Frontal cortex (tissue), 4 donors: ENCODE measurements at places on chromosomes 1 and 21.
A peak's percentile ranks its signal among the peaks of the same experiment; 100 is the strongest.

GRCh38 chr1:61042466-61043009 lies 39.8 kb upstream of the NFIA start:
- DNase-seq, result no peak

GRCh38 chr1:108831225-108831624 lies 25.7 kb downstream of the AKNAD1 start:
- no peak for DNase-seq

DNA sequence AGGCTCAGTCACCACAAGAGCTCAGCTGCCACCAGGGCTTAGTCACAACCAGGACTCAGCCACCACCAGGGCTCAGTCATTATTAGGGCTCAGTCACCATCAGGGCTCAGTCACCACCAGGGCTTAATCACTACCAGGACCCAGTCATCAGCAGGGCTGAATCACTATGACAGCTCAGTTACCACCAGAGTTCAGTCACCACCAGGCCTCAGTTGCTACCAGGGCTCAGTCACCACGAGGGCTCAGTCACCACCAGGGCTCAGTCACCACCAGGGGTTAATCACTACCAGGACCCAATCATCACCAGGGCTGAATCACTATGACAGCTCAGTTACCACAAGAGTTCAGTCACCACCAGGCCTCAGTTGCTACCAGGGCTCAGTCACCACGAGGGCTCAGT lies 196.2 kb downstream of the NPHP4 start:
- DNase-seq, result no peak

DNA sequence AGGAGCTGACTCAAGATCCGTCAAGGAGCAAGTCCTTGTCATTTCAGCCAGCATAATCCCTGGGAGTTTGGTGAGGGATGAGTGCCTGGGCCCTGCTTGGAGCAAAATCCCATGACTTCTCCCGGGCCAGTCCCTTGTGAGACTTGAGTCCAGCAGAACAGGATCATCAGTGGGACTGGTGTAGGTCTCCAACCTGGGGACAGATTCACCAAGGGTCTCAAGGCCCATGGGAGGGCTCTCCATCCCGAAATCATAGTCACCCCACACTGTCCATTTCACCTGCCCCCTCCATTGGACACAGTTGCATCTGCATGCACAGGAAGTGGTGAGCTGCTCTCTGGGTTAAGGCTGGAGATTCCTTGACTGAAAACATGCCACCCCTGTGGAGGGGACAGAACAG lies 178.2 kb downstream of the FOXD2 start:
- no peak for DNase-seq

DNA sequence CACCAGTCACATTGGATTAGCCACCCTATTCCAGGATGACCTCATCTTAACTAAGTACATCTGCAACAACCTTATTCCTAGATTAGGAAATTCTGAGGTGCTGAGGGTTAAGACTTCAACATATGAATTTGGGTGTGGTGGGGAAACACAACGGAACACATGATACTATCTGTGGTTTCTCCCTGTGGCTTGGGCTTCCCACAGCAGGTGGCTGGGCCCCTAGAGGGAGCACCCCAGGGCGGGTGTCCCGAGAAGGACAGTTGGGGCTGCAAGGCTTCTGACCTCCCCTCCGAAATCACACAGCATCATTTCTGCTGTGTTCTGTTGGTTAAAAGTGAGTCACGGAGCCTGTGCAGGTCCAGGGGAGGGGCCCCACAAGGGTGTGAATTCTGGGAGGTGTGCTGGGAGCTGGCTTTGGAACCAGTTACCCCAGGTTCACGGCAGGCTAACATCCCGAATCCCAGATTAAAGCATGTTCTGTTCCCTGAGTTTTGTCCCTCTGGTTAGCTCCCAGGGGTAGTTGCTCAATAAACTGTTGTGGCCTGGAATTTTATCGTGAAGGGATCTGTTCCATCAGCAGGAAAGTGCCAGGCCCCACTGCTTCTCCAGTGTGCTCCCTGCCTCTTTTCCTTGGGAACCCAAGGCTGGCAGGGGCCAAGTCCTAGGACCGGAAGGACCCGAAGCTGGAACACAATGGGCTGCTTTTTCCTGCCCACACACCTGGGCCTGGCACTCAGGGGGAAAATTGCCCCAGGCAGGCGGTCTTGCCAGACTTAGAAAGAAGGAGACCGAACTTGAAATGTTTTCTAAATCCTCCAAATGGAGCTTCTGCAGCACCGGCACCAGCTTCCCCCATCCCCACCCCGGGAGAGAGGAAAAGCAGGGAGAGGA lies 154.0 kb upstream of the WNT4 start:
- DNase-seq, result no peak

- no peak for DNase-seq
Measured at GRCh38 chr1:245791410-245792312, 636.9 kb downstream of the KIF26B start.

- no peak for DNase-seq
Measured at GRCh38 chr1:1535201-1536018, 5.0 kb downstream of the TMEM240 start.

DNA sequence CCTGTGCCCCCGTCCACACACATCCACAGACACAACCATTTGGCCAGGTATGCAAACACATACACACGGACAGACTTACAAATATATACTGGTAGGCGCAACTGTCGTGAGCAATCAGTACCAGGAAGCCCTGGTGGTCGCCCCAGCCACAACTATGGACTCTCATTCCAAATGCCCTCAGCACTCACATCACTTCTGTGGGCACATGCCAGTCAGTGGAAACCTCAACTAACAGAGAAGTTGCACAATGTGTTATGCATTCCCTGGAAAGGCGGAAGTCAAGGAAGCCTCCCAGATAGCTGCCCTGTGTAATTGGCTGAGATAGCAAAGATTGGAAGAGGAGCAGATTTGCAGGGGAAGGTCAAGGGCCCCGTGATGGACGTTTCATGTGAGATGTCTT lies 1.4 kb upstream of the HEYL start:
- no peak for DNase-seq

DNA sequence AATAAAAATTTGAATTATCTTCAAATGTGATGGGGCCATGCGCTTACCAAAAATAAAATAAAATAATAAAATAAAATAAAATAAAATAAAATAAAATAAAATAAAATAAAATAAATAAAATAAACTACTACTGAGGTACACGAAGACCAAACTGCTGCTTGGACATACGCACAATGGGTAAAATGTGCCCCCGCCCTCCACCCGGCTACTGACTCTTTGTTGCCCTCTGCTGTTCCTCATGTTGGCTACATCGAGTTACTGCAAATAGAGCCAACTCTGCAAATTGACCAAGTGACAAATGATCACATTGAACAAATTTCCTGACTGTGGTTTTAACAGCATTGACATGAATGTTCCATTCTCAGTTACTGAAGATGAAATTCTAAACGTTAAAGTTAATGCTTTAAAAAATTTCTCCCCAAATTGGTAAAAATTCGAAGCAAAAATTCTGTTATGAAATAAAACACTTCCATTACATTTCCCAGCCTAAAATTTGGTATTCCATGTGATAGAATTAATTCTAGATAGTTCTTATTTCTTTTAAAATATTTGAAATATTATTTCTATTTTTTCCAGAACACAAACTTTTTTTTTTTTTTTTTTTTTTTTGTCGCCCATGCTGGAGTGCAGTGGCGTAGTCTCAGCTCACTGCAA lies 18.8 kb upstream of the MAP1LC3C start:
- peak; percentile 24 for DNase-seq

- DNase-seq, result no peak
Measured at GRCh38 chr1:38344716-38345115, 298.1 kb upstream of the POU3F1 start.

DNA sequence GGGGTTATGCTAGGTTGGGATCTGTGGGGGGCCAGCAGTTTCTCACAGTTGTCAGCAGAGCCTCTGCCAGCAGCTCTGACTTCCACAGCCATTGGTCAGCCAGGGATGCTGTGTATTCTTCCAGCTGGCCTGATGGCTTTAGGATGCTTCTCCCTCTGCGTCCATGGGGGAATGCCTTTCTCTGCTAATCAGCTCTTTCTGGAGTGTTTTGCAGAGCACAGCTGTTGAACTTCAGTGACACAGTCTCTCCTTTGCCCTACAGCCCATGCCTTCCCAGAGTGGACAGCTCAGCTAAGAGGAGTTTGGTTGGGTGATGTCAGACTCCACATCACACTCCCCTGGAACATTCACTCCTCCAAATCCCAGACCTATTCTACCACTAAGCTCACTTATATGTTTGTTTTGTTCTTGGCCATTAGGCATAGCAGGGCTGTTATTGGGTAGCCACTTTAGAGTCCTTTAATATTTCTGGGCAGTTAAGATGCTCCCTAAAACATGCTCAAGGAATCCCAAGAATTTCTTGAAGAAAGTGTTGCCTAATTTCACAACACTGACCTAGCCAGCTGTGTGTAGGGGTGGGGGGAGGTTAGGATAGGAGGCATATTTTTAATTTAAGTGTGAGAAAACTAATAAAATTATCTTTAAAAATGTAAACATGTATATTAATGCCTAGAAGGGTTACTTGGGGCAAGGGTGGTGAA lies 75.3 kb upstream of the KIAA0040 start:
- no peak for DNase-seq

DNA sequence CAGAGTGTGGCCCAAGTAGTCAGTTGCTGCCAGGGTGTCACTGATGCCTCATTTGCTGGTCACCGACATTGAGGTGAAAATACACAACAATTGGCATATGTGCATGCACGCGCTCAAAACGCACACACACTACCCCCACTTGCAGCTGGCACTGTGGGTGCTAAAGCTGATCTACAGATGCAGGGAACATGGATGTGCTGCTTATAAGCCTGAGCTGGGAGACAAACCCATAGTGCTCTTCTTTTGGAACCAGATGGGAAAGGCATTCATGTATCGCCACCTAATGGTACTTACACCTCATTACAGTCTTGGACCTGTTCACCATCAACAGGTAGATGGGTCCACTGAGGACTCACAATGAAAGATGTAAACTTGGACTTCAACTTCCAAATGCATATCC lies 70.3 kb upstream of the CAMK1G start:
- no peak for DNase-seq

DNA sequence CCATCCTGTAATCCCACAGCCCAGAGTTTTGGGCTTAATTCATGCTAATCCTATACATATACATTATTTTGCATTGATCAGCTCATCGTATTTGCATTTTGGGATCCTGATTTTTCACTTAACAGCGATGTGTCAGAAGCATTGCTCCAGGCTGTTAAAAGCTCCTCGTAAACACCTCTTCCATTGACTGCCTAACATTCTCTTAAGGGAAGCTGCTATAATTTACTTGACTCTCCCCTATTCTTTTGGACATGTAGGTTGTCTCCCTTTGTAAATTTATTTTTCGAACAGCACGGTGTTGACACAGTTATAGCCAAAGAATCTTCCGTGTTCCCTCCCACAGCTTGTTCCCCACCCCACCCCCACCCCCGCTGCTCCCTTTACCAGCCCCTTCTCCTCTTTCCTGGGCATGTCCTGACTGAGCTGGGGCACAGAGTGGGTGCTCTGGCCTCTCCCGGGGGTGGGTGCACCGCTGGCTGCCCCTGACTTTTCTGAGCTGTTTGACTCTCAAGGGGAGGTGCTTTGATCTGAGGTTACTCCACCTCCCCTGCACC lies 22.8 kb downstream of the LDLRAP1 start:
- no peak for DNase-seq

GRCh38 chr1:225408249-225408648 lies 19.6 kb downstream of the LBR start:
- no peak for DNase-seq

DNA sequence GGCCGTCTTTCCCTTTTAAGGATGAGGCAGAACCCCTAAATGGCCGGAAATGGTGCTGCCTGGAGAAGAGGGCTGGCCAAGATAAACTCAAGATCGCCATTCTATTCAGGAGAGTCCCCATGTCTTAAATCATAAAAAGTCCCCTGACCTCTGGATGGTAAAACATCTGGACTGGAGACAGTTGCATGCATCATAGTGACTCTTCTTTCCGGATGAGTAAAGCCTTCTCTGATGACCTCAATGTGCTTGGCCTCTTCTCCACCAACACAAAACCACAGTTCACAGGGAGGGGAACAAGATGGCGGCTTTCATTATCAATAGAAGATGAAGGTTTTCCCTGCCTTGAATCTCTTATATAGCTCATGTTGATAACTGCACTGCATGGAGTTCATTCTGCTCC lies 27.5 kb upstream of the H6PD start:
- no peak for DNase-seq

DNA sequence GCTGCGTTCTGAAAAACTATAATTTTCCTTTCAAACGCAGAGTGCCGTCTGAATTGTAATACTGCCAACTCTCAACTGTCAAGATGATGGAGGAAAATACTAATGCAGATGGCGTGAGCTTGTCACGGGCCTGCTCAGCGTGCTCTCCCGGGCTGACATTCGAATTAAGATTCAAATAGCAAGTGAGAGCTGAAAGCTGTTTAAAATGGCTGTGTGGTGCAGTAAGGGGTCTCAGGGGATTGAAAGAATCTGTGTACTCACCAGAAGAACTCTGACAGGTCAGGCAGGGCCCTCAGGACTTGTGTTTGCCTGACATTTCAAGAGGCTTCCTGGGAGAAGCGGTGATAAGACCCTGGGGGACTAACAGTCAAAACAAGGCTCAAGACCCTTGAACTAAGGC lies 33.1 kb downstream of the ZMYND12 start:
- DNase-seq, result no peak

GRCh38 chr1:172531412-172532182 lies 1.4 kb upstream of the SUCO start:
- no peak for DNase-seq

DNA sequence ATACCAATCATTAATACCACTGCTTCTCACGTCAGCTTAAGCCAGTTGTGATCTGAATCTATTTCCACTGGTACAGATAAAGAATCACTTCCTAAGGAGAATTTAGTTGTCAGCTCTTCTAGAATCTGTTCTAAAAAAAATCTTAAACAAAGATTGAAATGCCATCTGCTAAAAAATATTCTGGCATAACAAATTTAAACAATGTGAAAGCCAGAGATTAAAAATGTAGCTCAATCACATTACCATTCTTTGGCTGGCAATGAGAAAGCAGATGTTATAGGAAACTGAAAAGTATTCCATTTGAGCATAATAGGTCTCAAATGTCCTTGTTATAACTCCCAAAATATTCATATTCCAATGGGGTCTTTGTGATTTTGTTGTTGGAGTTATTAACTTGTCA lies 21.7 kb upstream of the LRRC8B start:
- no peak for DNase-seq

DNA sequence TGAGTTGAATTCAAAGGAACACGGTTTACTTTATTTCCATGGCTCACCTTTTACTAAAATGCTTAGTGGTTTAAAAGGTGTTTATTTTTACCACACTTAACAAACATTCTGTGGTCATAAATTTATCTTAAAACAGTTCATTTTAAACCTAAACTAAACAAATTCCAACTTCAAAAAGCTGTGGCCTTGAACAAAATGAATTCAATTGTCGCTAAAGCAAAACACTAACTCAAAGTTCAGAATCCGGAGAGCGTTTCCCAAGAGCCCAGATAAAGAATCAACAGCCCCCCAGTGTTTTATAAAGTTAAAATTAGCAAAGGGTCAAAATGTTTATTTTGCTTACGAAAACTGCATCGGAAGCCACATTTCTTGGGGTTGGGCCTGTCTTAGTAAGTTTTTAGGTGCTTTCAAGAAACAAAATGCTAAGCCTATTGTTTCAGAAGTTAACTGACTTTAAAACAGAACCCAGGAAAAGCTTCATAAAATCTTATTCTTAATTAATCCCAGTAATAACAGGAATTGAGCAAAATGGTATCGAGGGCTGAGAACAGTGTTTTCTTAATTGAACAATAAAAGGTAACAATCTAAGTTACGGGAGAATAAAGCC lies 1.3 kb downstream of the PUM1 start:
- peak; percentile 26 for DNase-seq

GRCh38 chr1:61279570-61279969 lies 197.2 kb downstream of the NFIA start:
- DNase-seq, result no peak

- no peak for DNase-seq
Measured at GRCh38 chr1:100392756-100393155, 40.5 kb downstream of the CDC14A start.
